ENCODE measurements at places on chromosomes 5 and 9.
A peak's percentile ranks its signal among the peaks of the same experiment; 100 is the strongest.

- no peak for DNase-seq
Observed at GRCh38 chr9:98172604-98173003, 19.8 kb downstream of the CORO2A start.

GRCh38 chr9:113580041-113580953, 116.8 kb downstream of the RGS3 start:
- peak; percentile 82 for DNase-seq

GRCh38 chr9:99515093-99515492, 293.0 kb downstream of the SEC61B start:
- DNase-seq, result no peak

DNA sequence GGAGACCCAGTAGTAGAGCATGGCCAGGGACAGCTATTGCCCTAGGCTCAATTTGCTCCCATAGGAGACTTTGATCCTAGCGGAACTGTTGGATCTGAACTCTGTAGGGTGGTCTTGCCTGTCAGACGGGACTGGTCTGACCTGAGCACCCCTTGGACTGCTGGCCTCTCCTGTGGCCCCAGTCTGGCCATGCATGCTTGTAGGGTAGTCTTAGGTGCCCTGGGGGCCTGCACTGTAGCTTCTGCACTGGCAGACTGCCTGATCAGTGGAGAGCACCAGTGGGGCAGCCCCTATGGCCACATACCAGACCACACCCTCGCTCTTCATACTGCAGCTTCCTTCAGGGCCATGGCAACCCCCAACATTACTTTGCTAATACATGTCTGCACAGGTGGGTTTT, 396.1 kb upstream of the GRAMD2B start:
- no peak for DNase-seq

All from left ventricle myocardium superior (tissue), 1 donor.